ENCODE measurements at places on chromosomes 6 and 20.

DNA sequence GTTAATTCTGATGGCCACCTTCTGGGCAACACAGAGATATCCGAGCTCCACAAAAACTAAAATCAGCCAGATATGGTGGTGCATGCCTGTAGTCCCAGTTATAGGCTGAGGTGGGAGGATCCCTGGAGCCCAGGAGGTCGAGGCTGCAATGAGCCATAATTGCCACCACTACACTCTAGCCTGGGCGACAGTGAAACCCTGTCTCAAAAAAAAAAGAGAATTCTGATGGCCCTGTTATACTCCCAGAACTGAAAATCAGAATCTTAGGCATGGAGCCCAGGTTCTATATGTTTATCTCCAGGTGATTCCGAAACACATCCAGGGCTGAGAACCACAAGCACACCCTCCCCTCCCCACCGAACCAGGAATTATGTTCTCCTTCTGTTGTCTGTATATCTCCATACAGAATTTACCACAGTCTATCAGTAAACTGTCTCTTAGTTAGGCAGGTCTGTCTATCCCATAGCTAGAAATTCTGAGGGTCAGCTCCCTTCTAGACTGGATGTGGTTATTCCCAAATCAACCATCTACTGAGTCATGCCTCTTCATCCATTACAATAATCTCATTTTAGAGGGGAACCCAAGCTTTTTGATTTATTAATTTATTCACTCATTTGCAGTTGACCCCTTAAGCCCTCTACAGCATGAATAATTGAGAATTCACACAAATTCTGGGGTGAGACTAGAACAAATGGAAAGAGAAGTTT, 24.8 kb upstream of the CCND3 start:
- no peak for DNase-seq

- no peak for DNase-seq
These were observed 150.6 kb upstream of the SPACA1 start for GRCh38 chr6:87897013-87897412.

DNA sequence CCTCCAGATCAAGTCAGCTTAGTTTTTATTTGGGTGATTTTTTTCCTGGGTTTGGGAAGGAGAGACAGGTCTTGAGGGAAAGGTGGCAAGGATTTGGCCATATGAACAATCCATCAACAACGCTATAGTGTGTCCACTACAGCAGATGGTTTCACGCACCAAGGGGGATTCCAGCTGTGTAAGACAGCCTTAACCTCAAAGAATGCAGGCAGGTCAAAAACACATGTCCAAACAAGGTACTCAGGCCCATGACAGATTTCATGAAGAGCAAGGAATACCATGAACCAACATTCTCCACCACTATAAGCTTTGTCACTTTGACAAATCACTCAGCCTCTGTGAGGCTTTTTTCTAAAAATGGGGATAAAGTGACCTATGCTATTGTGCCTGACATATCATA, 2.0 kb downstream of the AIF1 start:
- no peak for DNase-seq

GRCh38 chr20:53737396-53738038, 143.9 kb upstream of the ZNF217 start:
- no peak for DNase-seq

DNA sequence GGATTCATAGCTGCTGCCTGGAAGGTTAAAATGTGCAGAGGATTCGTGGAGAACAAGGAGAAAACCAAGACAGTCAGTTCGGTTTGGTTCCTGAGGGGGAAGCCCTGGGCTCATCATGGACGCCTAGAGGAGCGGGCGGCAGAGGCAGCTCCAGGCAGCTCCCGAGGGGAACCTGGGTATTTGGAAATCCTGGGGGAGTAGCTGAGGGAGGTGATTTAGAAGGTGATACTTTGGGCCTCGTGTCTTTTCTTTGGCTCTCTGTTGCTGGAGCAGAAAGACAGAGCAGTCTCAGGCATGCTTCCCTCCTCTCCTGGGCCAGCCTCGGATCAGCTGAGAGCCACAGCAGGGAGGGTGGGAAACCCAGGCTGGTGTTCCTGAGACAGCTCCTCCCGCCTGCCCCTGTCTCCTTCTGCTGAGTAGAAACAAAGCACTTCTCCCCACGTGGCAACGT, 139.5 kb downstream of the DLL1 start:
- DNase-seq: no peak

GRCh38 chr6:890995-891394, 198.1 kb upstream of the EXOC2 start:
- no peak for DNase-seq

- DNase-seq: no peak
These were observed 31.4 kb downstream of the RALGAPA2 start for GRCh38 chr20:20680991-20681508.

GRCh38 chr6:17851001-17851719, 136.3 kb downstream of the KIF13A start:
- peak; percentile 19 for DNase-seq

DNA sequence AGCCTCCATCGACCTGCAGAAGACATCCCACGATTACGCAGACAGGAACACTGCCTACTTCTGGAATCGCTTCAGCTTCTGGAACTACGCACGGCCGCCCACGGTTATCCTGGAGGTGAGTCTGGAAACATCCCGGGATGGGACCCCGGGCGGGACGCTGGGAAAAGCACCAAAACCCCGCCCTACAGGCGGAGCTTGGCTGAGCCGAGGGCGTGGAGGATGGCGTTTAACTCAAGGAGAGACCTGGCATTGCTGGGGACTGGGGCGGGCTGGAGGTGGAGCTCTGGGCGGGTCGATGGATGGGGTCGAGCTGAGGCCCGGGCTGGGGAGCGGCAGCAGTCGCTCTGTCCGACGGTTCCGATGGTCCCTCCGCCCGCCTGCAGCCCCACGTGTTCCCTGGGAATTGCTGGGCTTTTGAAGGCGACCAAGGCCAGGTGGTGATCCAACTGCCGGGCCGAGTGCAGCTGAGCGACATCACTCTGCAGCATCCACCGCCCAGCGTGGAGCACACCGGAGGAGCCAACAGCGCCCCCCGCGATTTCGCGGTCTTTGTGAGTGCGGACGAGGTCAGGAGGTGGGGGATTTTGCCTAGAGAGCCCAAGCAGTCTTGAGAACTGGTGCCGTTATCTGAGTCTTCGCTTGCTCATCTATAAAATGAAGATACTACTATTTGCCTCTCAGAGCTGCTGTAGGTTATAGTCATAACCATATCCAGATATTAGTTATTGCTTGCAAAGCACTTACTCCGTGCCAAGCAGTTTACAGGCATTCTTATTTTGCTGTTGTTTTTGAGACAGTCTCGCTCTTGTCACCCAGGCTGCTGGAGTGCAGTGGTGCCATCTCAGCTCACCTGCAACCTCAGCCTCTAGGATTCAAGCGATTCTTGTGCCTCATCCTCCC, 3.8 kb downstream of the SPAG4 start:
- peak; percentile 66 for DNase-seq

Measured in prostate gland (tissue), 2 donors.